ENCODE measurements at places on chromosomes 1 and 21.

DNA sequence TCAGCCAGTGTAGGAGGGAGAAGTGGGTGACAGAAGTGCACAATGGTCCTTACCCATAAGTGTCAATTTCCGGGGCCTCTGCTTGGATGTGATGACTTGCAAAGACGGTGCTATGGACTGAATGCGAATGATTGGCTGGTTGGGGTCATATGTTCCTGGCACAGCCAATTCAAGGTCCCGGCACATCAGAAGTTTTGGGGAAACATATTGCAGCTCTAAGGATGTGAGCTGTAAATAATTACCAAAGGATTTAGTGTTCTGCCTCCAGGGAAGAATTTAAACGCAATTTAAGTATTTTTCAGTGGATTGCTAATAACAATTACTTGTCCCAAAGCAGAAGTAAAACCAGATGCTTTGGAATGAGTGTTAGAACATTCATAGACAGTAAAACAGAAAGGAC is 26.9 kb upstream of the EXOSC10 start:
- no peak for DNase-seq

GRCh38 chr21:33332143-33332542 is 7.4 kb downstream of the IFNAR1 start:
- DNase-seq: no peak

DNA sequence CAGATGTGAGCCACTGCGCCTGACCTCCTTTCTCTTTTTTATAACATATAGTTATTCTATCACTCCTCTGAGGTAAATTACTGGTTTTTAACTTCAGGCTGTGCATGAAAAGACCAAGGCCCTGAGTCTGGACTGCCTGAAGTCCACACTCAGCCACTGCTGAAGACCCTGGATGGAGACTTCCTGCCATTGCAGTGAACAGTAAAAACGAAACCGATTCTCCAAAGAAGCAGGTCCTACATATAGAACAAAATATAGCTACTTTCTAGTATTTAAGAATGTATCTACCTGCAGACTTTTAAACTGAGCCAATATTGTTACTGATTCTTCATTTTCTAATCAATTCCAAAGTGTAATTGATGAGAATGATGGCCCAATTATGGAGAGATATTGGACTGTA is 232.8 kb downstream of the CHRM3 start:
- DNase-seq: no peak

DNA sequence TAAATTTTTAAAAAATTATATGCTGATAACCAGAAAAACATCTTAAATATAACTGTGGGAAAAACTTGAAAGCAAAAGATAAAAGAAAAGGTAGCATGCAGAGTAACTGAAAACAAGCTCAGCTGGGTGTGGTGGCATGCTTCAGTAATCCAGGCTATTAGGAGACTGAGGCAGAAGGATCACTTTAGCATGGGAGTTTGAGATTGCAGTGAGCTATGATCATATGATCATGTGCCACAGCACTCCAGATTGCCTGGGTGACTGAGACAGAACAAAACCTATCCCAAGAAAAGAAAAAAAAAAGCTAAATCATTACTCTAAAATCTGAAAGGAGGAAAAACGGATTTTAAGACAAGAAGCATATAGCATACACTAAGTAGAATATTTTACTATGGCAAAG is 1624.0 kb downstream of the AMY1C start:
- DNase-seq: no peak

GRCh38 chr1:28266920-28267322 is 7.6 kb downstream of the SESN2 start:
- DNase-seq: no peak

GRCh38 chr21:20971296-20971921 is 26.8 kb upstream of the NCAM2 start:
- DNase-seq: peak; percentile 37

DNA sequence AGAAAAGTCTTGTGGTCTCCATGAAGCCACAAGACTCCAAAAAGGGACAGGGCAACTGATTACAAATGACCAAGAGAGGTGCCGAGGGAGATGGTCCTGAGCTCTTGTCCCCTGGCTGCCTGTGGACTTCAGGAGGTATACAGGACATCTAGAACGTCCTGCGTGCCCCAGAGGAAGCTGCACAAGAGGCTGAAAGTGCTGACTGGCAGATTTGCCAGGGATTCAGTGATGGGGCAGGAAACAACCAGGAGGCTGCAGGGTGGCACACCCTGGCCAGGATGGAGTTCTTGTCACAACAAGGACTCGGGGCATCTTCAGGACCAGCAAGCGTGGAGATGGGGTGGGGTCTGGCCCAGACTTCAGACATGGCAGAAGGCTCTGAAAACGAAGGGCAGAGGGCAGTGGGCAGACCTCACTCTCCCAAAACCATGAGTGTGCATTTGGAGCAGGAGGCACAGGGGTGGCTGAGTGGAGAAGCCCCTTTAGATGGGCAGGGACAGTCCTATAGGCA is 13.4 kb upstream of the PKP1 start:
- peak; percentile 46 for DNase-seq

GRCh38 chr1:51750218-51750617 is 128.3 kb downstream of the NRDC start:
- no peak for DNase-seq

DNA sequence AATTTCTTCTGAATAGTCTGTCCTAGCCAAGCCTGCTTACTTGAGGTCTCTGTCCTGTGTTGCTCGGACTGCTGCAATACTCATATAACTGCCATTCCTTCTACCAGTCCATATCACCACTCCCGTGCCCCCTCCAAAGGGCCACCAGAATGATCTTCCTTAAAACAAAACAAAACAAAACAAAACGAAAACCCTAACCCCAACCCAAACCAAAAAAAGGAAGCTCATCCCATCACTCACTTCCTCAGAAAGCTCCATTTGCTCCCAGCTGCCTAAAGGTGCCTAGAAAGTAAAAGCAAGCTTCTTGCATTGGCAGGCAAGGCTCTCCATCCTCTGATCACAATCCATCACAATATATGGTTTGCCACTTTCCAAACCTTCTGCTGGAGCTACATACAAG is 20.3 kb downstream of the USP24 start:
- no peak for DNase-seq

DNA sequence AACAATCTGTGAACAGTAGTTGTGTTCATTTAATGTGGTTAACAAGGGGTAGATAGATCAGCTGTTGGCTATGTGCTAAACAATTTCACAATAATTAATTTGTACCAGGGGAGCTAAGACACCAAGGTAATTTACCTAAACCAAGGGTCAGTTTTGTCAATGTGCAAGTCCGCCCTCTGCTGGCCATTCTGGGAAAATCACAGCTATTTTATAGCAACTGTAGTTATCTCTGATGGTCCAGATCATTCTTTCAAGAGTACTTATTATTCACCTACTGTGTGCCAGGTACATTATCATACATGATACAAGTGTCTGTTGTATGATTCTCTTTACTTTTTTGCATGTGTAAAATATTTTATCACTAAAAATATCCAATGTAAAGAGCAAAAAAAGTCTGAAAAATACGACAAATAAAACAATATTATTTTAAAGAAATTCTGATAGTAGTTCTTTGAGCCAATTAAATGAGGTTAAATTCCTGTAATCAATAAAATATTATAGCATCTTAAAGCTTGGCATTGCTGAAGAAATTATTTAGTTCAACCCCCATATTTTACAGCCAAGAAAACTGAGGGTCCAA is 312.3 kb upstream of the FAM78B start:
- DNase-seq: peak; percentile 49

DNA sequence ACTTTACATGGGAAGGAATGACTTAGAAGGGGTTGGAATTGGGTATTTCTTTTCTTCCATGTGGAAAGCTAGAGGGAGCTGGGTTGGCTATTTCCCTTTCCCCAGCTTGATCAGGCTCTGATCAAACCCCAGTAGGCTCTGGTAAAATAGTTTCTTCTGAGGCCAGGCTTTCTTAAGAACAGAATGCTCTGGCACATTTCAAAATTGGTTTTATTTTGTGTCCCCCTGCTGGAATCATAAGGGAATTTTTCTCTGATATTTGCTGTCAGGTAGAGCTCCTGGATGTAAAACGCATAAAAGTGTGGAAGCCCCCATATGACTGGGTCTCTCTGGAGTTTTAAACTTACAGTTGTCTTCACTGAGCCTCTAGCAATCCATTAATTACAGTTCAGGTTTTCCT is 17.1 kb upstream of the APOBEC4 start:
- no peak for DNase-seq

DNA sequence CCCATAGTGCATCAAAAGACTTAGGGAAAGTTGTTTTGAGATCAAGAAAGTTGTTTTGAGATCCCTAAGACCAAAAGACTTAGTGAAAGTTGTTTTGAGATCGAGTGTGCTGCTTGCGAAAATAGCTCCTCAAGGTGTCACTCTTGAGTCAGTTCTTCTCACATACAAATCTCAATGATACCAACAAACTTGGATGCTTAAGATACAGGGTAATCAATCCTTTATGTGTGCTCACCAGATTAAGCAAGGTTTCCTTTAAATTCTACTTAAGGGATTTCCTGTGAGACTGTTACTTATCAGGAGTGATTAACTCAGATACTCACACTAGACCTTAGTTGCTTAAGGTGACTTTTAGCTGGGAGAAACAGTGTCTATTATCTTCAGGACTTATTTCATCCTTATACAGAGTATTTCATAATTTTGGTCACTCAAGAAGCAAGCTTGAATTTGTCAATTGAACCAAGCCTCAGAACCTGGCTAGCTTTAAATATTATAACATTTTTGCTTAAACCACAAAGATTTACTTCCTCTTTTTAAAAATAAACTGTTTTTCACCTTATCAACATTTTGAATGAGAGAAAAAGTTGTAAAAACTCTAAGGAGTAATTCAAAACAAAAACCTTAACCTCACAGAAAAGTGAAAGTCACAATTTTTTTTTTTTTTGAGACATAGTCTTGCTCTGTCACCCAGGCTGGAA is 8.0 kb upstream of the RLF start:
- peak; percentile 66 for DNase-seq

- DNase-seq: no peak
Measured at GRCh38 chr1:92259350-92259749, 39.4 kb downstream of the GLMN start.

GRCh38 chr1:192879406-192879805 is 70.6 kb downstream of the RGS2 start:
- no peak for DNase-seq

DNA sequence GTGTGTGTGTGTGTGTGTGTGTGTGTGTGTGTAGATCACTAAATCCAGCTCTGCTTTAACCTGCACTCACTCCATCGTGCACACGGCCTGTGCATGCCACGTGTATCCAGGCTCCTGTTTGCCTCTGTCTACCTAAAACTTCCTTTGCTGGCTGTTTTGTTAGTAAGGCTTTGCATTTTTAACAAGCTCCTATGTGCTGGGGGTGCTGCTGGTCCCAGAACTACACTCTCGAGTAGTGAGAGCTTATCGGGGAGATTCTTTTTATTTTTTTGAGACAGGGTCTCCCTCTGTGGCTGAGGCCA is 596 bp upstream of the TCEA3 start:
- DNase-seq: no peak

DNA sequence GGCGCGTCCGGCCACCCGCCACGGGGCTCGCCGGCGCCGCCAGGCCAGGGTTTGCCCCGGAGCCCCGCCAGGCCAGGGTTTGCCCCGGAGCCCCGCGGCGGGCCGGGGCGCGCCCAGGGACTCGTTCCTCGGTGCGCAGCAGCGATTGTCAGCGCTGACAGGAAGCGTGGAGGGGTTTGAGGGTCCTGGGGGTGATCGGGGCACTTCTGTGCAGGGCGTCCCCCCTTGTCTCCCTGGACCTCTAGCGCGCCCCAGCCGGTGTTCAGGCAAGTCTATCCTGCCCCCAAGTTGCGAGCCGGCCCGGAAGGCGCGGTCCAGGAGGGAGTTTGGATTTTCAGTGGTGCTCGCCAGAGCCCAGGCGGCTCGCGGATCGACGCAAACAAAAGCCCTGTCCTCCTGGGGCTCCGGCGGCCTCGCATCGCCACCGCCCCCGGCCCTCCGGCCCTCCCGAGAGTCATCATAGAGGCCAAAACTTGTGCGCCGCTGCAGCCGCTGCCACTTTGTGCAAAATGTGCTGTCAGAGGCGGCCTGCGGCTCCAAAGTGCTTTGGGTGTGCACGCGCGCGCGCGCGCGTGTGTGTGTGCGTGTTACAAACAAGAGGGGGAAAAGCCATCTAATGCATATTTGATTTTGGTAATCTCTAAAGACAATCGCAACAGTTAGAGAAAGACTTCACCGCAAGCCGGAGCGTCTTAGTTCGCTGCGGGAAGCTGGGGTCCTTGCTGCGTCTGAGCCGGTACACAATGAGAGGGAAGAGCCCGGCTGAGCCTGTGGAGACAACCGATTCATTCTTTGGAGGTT is 1.0 kb downstream of the ROR1 start:
- peak; percentile 74 for DNase-seq

All from kidney (tissue), 22 donors.